ENCODE measurements at places on chromosomes 13 and 19.

- DNase-seq, result no peak
These were observed 287.5 kb upstream of the HTR2A start for GRCh38 chr13:47184321-47184720.

DNA sequence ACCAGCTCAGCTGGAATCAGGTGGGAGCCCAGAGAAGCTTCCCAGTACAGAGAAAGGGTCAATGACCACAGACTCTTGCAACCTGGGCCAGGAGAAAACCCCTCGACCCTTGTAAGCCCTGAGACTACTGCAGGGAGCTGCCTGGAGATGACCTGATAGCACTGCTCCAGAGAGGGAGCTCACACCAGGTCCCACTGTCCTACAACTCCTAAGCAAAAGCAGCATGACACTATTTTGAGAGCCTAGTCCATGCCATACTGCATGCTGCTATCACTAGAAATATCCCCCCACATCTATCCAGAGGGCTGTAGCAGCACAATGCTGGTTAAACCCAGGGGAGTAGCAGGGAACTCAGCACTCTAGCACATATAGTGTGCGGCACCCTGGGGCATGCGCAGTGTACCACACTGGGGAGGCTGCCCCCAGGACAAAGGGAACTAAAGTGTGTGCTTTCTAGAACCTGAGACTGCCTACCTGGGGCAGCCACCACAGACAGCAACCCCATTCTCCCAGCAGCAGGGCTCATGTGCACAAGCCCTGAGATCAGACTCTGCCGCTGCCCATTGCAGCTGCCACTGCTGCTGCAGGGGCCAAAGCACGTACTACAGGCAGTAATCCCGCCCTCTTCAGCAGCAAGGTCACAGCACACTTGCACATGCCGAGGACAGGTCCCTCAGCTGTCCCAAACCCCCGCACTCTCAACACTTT is 27.1 kb upstream of the N4BP2L1 start:
- DNase-seq, result no peak

GRCh38 chr19:52689843-52690368 is 44.9 kb downstream of the ZNF611 start:
- no peak for DNase-seq

- DNase-seq, result no peak
These were observed 81.6 kb upstream of the TM9SF2 start for GRCh38 chr13:99419591-99420243.

DNA sequence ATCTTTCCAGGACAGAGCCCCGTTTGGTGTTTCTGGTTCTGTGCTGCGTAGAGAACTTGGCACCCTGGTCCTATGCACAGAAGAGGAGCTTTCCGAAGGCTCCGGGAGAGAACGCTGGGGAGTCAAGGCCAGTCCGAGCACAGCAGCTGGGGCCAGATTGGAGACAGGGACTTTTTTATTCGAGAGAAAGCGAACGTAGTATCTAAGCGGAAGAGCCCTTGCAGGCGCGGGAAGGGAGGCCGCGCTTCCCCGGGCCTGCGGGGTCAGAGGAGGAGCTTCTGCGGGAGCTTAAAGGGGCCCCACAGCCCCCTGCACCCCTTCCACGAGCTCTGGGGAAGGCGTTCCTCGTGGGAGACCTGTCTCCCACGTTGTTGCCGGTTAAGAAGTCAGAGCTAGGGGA is 48.6 kb upstream of the ARHGEF7 start:
- DNase-seq, result no peak

- DNase-seq, result no peak
These were observed 121.8 kb upstream of the PCDH9 start for GRCh38 chr13:67351909-67352308.

GRCh38 chr19:12513531-12514061 is 29.0 kb upstream of the ZNF709 start:
- DNase-seq, result no peak

GRCh38 chr19:46715975-46716671 is 791 bp downstream of the PRKD2 start:
- DNase-seq, result no peak

DNA sequence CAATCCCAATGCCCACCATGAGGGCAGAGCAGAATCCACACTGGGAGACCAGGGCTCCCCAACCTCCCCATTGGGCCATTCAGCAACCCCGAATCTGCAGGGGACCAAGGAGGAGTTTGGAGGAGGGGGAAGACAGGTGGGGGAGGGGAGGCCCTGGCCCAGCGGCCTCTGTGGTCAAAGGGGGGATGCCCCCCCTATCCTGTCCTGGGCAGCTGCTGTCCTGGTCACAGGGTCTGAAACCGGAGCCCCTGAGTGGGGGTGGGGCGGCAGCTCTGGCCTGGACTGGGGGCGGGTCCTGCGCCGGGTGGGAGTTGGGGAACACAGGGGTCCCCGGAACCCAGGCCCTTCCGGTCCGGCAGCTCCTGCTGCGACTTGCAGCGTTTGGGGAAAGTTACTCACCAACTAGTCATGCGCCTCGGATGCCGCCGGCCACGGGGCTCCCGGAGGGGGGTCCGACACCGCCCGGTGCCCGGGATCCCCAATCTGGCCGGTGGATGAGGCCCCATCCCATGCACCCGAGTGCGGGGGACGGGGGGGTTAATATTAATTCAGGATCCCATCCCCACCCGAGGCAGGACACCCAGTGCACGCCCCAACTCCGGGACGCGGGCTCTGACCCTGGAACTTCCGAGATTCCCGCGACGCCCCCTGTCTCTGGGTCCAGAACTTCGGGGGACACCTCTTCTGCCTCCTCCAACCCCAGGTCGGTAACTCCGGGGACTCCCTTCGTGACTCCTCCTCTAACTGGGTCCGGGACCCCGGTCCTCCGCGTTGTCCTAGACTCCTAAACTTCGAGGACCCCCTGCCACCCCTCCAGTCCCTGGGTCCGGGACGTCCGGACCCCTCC is 872 bp downstream of the HOMER3 start:
- no peak for DNase-seq

DNA sequence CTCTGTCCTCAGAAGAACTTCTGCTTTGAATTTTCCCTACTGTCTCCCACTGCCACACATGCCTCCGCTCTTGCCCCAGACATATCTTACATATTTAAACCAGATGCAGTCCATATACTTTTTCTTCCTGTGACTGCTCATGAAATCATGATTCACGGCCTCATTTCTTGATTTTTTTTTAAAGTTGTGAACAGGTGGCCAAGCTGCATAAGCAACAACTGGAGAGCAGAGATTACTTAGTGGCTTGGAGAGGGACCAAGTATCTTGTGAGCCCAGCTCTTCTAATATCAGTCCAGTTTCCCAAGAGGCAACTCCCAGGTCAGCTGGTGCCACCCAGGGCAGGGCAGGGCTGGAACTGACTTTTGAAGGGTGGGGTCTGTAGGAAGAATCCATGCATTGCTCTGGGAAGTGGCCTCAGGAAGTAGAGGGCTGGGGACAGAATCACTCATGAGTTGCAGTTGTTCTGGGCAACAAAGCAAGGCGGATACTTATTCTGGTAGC is 152.4 kb downstream of the LMO7 start:
- DNase-seq, result no peak

GRCh38 chr19:7349231-7349591 is 474 bp downstream of the ARHGEF18 start:
- DNase-seq, result no peak

DNA sequence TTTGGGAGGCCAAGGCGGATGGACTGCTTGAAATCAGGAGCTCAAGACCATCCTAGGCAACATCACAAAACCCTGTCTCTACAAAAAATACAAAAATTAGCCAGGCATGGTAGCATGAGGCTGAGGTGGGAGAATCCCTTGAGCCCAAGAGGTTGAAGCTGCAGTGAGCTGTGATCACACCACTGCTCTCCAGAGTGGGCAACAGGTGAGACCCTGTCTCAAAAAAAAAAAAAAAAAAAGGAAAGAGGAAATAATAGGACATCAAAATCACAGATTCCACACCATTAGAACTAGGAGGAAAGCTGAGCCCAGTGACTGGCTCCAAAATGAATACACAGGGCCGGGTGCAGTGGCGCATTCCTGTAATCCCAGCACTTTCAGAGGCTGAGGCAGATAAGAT is 3.2 kb upstream of the ZNF8 start:
- DNase-seq, result no peak

GRCh38 chr19:409516-410242 is 732 bp upstream of the C2CD4C start:
- DNase-seq, result no peak

GRCh38 chr19:40341601-40342482 is 6.4 kb downstream of the C19orf47 start:
- DNase-seq, result no peak

- no peak for DNase-seq
These were observed 108.6 kb downstream of the LACC1 start for GRCh38 chr13:43988302-43988701.

GRCh38 chr13:51953347-51954195 is 57.7 kb downstream of the ATP7B start:
- peak; percentile 4 for DNase-seq
